Right cardiac atrium (tissue), 5 donors: ENCODE measurements at places on chromosomes 13 and 19. TPM values are rescaled to one million over a fixed set of nuclear protein-coding genes. Genes with fewer than 3 reads are reported as not detected.

Gene APC2
- 0.69 TPM for total RNA-seq

GRCh38 chr19:20051841-20052768, 12.8 kb upstream of the ZNF682 start:
- peak; percentile 99 for DNase-seq

- no peak for DNase-seq
These were observed 10.4 kb downstream of the SETDB2 start for GRCh38 chr13:49454388-49455006.

Gene SLC25A41
- 0.36 TPM for total RNA-seq

DNA sequence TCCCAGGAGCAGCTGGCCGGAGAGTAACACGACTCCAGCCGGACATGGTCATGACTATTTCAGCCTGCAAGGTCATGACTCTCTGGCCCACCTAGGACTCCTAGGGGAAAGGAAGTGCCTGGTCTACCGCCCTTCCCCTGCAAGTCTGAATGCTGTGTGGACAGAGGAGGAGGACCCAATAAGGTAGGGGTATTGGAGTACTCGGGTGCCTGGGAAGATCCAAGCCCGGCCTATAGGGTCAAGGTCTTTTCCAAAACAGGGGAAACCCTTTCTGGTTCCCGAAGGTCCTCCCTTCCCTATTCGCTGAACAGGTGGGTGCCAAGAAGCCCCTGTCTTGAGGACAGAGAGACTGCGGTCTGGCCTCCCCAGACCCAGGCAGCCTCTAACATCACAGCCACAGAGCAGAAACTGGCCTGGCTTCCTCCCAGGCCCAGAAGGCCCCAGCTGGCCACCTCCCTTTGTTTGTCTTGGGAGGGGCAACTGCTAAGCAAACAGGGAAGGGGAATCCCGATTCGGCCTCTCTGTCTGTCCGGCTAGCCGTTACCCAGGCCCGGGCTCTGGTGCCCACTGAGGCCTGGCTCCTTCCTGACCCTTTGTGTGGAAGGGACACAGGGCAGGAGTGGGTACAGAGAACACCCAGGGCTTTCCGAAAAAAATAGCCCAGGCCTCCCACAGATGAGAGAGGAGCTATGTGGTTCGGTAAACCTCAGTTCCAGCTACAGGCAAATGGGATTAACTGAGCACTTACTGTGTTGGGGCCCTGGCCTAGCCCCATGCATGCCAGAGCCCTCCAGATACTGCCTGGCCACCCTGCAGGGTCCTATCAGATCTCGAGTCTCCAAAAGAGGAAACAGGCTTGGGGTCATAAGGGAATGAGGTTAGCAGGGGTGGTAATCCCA, 5.2 kb upstream of the GRAMD1A start:
- DNase-seq = peak; percentile 82

Gene CADM4
- 12.4 TPM for total RNA-seq

Gene C19orf33
- total RNA-seq = not detected

Gene ZNF563
- total RNA-seq = 4.6 TPM

GRCh38 chr19:31659897-31660210, 310.6 kb upstream of the TSHZ3 start:
- no peak for DNase-seq

Gene NALCN
- 12.8 TPM for total RNA-seq

Gene LILRA1
- 0.82 TPM for total RNA-seq

- DNase-seq = peak; percentile 64
These were observed 61.4 kb upstream of the KLF2 start for GRCh38 chr19:16263141-16263761.
